ENCODE measurements at places on chromosomes 12 and 14. TPM values are rescaled to one million over a fixed set of nuclear protein-coding genes. Genes with fewer than 3 reads are reported as not detected.

GRCh38 chr14:59356312-59356711 lies 108.9 kb downstream of the GPR135 start:
- no peak for DNase-seq

DNA sequence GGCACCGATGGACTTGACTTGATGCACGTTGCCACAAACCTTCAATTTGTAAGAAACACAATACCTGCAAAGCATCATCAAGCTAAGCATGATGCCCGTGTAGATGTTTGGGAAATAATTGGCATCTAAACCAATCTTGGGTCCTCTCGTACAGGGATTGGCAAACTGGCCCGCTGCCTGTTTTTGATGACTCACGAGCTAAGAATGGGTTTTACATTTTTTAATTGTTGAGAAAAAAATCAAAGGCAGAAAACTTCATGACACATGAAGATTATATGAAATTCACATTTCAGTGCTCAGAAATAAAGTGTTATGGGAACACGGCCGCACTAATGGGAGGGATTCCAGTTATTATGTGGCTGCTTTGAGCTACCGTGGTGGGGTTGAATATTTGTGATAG lies 10.9 kb downstream of the MTA1 start:
- DNase-seq: peak; percentile 65

GRCh38 chr14:102898298-102898697 lies 24.2 kb upstream of the AMN start:
- no peak for DNase-seq

The STON2 gene
- total RNA-seq: 1.6 TPM

DNA sequence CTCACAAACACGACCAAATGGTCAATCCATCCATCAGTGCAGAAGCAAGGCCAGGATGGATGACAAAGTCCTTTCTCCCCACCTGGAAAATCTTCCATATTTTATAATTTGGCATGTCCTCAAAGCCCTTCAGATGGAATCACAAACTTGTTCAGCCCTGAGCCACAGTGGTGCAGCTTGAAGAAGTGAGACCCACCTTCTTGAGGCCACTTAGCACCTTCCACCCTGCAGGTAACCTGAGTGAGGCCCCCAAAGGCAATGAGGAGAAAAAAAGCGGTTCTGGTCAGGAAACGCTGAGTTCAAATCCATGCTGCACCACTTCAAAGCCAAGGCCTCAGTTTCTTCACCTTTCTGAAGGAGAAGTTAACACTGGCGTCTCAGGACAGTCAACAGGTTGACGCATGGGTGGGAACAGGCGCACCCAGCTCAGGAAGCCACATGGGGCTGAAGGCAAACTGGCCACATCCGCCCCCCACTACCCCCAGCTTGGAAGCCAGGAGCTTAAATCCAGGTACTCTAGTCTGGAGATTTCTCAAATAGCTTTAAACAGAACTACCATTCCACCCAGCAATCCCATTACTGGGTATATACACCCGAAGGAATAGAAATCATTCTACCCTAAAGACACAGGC lies 320.4 kb downstream of the BCL11B start:
- no peak for DNase-seq

The SLC38A4 gene
- 1.7 TPM for total RNA-seq

The TAS2R50 gene
- not detected for total RNA-seq

DNA sequence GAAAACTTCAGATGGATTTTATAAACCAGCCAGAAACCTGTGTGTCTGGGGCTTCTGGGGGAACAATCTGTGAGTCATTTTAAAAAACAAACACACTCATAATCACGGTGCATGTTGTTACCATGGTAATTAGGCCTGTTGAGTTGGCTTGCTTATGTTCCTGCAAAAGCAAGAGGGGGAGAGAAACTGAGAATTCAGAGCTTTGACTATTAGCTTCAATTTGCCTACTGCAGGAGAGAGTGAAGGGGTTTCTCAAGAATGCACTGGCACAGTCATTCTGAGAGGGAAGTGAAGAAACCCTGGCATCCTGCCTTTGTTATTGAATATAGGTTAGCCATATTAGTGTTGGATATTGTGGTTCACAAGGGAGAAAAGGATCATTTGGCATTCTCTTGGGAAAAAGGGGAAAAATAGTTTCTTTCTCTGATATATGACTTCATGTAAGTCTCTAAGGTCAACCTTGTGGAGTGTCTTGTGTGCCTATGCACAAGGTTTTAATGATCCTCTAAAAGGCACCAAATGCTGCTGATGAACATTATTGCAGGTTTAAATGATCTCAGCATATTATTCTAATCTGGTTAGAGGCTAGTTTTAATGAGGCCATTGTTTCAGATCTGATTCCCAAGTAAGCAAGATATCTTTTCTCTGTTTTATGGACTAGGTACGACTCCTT lies 12.9 kb downstream of the GNG2 start:
- peak; percentile 59 for DNase-seq

- DNase-seq: no peak
Measured at GRCh38 chr14:76756371-76756750, 4.9 kb upstream of the VASH1 start.

DNA sequence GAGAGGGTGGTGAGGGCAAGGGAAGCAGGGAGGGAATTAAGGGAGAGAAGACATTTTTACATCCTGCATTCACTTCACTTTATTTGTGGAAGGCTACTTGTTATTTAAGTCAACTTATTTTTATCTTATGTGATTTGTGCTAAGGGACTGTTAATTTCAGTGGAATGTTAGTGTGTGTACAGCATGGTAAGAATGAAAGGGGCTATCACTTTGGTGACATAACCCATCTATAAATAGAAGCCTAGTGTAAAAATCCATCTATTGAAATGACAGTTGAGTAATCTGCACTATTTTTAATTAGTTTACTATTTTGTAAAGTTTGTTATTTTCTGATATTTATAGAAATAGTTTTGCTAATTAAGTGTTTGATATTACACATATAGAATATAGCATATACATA lies 16.8 kb upstream of the CHPT1 start:
- no peak for DNase-seq

The ESPL1 gene
- total RNA-seq: 19.1 TPM

Data from A172 (cell line).